ENCODE measurements at places on chromosomes 1 and 21.

DNA sequence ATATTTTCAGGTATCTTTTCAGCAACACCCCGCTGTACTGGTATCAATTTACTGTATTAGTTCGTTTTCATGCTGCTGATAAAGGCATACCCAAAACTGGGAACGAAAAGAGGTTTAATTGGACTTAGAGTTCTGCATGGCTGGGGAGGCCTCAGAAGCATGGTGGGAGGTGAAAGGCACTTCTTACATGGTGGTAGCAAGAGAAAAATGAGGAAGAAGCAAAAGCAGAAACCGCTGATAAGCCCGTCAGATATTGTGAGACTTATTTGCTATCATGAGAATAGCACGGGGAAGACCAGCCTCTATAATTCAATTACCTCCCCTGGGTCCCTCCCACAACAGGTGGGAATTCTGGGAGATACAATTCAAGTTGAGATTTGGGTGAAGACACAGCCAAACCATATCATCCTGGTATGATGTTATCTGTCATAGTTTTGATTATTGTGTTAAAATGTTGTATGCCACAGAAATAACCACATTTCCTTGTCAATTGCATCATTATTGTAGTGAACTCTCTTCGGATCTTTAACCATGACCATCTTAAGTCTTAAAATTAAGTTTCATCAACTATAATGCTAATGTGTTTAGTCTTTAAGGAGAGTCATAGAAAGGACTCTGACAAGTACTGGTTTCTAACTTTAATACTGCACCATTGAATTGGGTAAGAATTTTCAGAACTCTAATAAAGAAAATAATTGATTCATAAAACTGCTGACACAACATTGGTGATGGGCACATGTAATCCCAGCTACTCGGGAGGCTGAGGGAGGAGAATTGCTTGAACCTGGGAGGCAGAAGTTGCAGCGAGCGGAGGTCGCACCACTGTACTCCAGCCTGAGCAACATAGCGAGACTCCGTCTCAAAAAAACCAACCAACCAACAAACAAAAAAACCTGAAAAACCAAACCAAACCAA lies 58.2 kb downstream of the TBX19 start:
- DNase-seq: no peak

GRCh38 chr1:221776495-221777301 lies 34.8 kb upstream of the DUSP10 start:
- no peak for DNase-seq

DNA sequence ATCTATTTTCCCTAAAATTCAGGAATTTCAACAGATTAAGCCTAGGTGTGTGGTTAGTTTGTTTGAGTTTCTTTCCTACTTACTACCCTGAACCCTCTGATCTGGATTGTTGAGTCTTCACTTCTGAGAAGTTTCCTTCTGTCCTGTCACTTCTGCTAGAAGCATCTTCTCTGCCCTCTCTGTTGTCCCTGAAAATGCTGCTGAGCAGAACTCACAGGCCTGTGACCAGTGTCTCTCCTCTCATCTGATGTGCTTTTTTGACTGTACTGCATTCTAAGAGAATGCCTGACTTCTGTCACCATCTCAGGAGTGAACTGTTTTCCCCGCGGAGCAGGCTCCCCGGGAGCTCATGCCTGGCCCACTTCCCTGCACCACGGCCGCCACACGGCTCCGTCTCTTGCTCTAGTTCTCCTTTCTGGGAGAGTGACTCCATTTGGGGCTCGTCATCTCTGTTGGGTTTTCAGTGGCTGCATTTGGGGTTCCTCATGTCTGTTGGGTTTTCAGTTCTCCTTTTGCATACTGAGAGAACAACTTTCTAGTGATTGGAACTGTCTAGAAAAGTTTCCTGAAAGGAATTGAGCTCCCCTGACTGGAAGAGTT lies 77.9 kb downstream of the POFUT2 start:
- no peak for DNase-seq

GRCh38 chr1:16006010-16006409 lies 2.0 kb downstream of the SRARP start:
- DNase-seq: no peak

DNA sequence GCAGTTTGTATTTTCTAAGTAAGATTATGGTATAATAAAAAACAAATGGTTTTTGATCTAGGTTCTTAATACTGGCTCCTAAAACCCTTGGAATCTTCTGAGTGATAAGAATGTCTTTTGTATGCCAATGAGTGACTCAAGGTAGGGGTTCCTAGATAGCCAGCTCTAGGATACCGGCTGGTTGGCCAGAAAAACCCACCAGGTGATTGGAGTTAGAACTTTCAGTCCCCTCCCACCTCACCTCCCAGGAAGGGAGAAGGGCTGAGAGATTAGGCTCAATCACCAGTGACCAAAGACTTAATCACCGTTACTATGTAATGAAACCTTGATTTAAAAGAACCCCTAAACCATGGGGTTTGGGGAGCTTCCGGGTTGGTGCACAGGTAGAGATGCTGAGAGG lies 8.7 kb upstream of the BRDT start:
- no peak for DNase-seq

- no peak for DNase-seq
These were observed 175.4 kb downstream of the HS2ST1 start for GRCh38 chr1:87089823-87090222.

GRCh38 chr1:1291023-1291528 lies 10.8 kb downstream of the SCNN1D start:
- no peak for DNase-seq

DNA sequence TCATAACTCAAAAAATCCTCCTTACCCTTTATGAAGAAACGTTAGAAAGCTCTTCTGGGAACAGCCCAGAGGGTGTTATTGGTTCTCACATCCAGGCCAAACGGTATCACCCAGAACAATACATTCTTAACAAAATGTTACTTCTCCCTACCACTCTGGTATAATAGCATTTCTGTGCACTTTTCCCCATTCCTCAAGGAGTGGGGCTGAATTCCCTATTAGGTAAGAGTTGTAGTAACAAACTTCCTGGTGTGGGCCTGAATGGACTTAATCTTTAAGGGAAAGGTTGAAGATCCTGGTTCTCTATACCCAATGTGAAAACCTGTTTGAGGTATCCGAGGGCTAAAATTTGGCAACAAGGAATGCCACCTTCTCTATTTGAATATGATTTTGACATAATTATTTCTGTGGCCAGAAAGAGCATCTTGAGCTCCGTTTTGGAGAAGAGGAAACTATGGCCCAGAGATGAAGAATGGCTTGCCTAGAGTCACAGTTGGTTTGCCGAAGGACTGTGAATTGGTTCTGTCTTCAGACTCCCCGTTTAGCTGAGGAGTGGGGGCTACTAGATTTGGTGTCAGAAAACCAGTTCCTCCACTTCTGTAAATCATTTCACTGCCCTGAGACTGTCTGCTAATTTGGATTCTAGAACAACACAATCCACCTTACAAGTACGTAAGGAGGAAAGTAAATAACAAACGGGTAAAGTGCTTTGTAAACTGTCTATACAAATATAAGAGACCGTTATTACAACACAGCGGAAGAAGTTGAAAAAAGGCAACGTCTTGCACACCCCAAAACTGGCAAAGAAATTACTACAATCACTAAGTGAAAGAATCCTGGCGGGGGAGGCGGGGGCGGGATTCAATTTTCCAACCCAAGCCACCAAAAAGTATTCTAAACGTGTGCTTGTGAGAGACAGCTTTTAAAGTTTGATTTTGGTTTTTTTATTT lies 2.3 kb downstream of the ANP32E start:
- no peak for DNase-seq

DNA sequence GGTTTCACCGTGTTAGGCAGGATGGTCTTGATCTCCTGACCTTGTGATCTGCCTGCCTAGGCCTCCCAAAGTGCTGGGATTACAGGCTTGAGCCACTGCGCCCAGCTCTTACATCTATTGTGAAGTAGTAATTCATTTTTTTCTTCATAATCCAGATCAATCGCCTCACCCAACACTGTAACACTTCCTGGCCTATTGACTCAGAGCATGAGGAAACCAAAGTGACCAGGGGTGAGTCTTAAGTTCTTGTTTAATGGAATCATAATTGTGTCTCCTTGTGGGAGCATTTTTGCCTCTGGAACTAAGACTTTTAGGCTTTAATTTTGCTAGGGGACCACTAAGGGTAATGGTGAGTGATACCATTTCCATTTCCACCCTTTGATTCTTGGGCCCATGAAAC lies 27.4 kb downstream of the TNFSF18 start:
- no peak for DNase-seq

GRCh38 chr1:200654660-200655059 lies 15.0 kb downstream of the DDX59 start:
- no peak for DNase-seq

Measured in RCC 7860 (cell line).